ENCODE measurements at places on chromosomes 5 and 9.

GRCh38 chr5:162068412-162068811 lies 839 bp downstream of the GABRG2 start:
- DNase-seq, result peak; percentile 45

GRCh38 chr5:18605186-18605585 lies 970.9 kb downstream of the TAF11L14 start:
- DNase-seq, result no peak

DNA sequence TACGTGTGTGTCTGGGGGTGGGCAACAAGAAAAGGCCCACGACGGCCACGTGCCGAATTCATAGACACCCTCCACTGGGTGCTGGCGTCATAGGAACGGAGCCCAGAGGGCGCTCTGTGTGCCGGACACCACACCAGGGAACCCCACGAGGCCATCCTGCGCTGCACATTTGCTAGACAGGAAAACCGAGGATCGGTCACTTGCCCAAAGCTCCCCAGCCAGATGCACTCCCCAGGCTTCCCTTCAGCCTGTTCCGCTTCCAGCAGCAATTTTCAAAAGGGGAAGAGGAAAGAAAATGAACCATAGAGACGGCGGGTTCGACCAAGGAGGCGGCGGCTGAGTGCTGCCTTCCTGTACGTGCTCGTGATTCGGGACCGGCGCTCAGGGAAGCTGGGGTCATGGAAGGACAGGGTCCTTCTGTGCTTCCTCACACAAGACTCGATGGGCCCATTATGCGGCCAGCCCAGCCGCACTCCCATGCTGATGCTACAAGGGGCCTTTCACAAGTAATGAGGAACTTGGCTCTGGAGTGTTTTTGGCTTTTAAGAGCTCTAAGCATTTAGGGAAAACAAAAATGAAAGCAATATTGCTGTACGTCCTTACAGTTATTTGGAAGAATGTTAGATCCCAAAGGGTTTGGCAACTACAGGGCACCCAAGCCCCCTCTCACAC lies 124.6 kb upstream of the SARDH start:
- no peak for DNase-seq

- no peak for DNase-seq
Measured at GRCh38 chr5:17794201-17794600, 159.9 kb downstream of the TAF11L14 start.

DNA sequence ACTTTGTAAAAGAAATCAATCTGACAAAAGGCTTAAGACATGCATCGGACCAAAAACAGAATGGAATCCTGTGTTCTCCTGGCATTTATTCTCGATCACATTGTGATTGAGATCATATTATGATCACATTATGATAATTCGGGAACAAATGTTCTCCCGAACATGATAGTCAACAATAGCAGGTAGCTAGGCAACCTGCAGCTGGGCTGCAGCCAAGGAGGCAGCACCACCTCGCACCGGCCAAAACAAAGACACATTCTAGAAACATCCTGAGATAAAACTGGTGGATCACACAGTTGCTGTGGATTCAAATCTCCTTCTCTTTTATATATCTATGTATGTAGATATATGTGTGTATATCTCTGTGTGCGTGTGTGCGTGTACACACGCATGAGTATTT lies 480.6 kb upstream of the CYLC2 start:
- no peak for DNase-seq

DNA sequence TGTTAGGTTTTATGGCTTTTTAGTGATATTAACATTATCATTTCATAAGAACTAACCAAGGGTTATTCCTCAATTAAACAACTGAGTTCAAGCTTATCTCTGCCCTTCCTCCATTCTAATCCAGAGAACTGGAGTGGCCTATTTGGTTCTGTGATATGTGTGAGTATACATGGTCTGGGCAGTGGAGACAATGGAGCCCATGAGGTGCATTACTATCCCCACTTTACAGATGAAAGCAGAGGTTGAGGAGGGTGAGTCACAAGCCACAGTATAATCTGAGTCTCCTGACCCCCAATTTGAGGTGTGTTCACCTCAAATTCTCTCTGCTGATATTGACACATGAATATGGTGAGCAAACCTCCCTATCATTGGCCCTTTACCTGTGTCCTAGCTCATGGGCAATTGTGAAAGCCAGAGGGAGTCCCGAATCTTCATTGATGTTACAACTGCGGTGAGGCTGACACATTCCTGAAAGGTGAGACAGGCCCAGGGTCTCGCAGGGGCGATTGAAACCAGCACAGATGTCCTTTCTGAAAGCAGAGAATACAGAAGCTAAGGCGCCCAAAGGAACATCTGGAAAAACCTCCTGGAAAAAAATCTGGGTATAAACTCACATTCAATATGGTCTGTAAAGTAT lies 217.2 kb downstream of the TARS1 start:
- no peak for DNase-seq

DNA sequence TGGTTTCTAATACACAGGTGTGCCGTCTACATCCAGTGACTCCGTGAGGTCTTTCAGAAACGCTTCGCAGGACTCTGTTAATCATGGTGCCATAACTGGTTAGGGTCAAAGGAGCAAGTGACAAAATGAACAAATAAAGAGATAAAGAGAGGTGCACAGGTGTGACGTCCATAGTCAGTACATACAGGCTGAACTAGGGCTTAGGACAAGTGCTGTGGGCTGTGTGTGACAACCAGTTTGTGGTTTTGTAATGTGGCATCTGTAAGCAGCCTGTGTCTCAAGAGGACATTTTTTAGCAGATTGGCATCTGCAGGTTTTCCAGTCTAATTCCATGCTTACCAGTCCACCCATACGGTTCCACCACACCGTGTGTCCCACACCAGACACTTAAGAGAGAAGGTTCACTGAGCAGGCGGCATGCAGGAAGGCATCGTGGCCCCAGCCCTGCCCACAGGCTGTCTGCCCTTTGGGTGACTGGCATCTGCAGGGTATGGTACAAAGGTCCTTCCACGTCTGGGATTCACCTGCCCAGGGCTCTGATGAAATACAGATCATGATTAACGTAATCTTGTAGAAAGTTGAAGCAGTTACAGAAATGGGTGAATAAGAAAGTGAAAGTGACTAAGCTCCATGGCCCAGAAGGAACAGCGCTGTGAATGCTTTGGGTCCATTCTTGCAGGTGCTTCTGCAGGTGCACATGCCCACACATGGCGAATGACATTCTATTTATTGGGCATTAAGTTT lies 26.9 kb downstream of the SRD5A1 start:
- DNase-seq, result no peak

- DNase-seq, result no peak
Measured at GRCh38 chr9:21964925-21965385, 29.2 kb downstream of the CDKN2A start.

- DNase-seq, result no peak
Measured at GRCh38 chr5:150301170-150301505, 1.6 kb downstream of the ARSI start.

DNA sequence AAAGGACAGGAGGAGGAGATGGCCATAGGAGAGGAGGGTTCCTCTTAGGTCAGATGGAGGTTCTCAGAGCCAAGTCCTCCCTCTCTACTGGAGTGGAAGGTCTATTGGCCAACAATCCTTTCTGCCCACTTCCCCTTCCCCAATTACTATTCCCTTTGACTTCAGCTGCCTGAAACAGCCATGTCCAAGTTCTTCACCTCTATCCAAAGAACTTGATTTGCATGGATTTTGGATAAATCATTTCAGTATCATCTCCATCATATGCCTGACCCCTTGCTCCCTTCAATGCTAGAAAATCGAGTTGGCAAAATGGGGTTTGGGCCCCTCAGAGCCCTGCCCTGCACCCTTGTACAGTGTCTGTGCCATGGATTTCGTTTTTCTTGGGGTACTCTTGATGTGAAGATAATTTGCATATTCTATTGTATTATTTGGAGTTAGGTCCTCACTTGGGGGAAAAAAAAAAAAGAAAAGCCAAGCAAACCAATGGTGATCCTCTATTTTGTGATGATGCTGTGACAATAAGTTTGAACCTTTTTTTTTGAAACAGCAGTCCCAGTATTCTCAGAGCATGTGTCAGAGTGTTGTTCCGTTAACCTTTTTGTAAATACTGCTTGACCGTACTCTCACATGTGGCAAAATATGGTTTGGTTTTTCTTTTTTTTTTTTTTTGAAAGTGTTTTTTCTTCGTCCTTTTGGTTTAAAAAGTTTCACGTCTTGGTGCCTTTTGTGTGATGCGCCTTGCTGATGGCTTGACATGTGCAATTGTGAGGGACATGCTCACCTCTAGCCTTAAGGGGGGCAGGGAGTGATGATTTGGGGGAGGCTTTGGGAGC lies 3.1 kb downstream of the EGR1 start:
- no peak for DNase-seq

DNA sequence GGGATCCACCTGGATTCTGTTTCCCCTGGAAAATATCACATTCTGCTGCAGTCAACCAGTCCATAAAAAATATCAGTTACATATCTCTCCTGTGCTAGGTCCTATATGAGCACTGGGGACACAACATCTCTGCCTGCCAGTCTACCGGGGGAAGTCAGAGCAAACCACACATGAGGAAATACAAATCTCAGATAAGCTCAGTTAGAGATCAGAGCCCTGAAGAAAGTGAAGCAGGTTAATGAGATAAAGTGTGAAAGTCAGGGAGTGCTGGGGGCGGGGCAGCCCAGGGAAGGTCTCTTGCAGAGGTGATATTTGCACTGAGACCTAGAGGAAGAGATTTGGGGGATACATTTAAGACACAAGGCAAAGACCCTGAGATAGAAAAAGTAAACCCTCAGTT lies 67.8 kb upstream of the SLC1A1 start:
- no peak for DNase-seq

DNA sequence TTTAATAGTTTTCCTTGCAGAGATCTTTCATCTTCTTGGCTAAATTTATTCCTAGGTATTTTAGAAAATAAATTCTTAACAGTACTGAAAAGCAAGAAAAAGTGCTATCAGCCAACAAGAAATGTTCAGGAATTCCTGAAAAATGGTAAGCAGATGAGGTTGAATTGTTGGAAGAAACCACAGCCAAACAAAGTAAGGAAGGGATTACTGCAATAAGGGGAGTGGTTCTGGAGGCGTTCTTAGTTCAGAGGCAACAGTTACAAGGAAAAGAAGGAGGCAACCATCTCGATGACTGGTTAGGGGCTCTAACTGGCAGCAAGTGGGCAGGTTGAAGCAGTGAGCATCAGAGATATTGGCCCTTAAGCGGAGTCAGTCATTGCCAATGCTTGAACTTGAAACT lies 12.8 kb upstream of the OR13J1 start:
- no peak for DNase-seq

GRCh38 chr5:142834504-142834903 lies 64.3 kb downstream of the ARHGAP26 start:
- DNase-seq, result no peak

GRCh38 chr9:105693435-105694189 lies 729 bp upstream of the TMEM38B start:
- no peak for DNase-seq

DNA sequence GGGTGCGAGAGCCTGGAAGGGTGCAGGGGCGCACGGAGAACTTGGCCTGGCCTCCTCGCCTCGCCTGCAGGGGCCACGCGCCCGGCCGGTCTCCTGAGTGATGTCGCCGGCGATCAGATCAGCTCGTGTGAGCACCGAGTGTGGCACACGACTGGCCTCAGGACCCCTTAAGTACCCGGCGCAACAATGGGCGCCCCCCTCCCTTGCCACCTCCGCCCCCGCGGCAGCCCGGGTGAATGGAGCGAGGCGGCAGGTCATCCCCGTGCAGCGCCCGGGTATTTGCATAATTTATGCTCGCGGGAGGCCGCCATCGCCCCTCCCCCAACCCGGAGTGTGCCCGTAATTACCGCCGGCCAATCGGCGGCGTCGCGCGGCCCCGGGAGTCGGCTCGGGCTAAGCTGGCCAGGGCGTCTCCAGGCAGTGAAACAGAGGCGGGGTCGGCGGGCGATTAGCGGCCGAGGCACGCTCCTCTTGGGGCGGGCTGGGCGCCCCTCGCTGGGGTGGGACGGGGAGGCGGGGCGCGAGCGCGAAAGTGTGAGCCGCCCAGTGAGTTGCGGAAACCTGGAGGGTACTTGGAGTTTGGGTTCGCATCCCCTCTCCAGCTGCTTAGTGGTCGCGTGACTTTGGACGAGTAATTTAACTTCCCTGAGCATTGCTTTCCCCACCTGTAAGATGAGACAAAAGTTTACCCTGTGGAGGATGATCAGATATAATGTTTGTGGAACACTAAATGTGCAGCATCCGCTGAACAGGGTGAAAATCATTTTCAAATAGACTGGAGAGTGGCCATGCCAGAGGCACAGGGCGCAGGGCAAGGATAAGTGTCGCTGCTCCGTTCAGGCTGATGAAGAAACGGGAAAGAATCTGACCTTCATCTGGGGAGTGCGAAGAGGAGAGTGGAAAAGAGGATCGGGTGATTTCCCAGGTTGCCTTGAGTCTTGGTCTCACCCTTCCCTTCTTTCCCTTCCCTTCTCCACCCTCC lies at the start of gene NEUROG1:
NEUROG1 (minus strand) TSS at position 145 of the 982 bp plus-strand sequence. CDS start 274 bp downstream, outside the sequence.
- no peak for DNase-seq

DNA sequence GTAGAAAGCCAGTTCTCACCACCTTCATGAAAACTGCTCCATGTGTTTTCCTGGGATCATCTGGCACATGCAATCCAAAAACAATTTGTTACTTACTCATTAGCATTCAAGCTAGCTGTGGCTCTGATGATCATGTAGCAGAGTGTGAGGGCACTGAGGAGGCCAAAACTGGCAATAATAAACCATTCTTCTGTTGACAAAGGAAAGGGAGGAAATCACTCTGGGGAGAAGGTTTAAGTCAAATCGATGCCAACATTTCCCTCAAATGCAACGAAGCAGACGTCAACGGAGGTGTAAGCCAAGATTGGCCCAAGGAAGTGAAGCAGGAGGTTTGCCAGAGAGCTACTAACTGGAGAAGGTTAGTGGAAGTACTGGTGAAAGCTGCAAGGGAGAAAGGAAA lies 55.7 kb upstream of the TBC1D9B start:
- no peak for DNase-seq

DNA sequence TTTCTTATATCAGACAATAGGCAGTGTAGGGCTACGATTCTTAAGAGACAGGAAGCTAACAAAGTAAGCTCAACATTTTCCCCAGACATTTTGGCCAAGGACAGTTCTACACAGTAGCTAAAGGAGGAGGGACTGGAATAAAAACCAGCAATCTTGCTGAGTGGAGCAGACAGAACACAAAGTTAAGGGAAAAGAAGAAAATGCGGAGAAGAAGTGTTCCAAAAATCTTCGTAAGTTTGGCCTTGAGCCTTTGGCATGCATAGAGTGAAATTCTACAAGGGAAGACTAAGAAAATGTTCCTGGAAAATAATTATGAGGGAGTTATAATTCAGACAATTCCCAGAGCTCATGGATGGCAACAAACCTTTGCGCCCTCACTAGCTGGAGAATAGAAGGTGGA lies 748.0 kb upstream of the CTNND2 start:
- DNase-seq, result no peak

DNA sequence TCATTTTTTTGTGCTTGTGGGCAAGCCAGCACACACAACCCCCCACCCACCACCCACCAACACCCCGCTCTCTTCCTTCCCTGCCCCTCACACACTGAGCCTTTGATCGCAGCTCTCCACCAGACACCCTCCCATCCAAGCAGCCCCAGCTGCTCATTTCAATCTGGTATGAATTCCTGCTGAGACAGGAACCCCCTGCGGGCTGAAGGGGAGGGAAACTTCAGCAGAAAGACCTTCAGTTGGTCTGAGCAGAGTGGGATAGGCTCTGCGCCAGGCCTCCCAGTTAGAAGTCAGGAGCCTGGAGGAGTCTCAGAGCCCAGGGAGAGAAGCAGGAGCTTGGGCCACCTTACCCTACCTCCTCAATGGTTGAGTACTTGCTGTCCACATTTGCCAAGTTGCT lies 7.2 kb downstream of the PCDHGC5 start:
- DNase-seq, result no peak

GRCh38 chr5:3417376-3417943 lies 178.2 kb upstream of the IRX1 start:
- no peak for DNase-seq

GRCh38 chr9:98610211-98610610 lies 98.5 kb downstream of the GABBR2 start:
- DNase-seq, result no peak
